ENCODE measurements at places on chromosomes 11 and 22. TPM values are rescaled to one million over a fixed set of nuclear protein-coding genes. Genes with fewer than 3 reads are reported as not detected.

GRCh38 chr11:102521121-102521520, 9.4 kb downstream of the MMP7 start:
- no peak for DNase-seq

GRCh38 chr11:17764446-17765218, 30.1 kb downstream of the KCNC1 start:
- no peak for DNase-seq

DNA sequence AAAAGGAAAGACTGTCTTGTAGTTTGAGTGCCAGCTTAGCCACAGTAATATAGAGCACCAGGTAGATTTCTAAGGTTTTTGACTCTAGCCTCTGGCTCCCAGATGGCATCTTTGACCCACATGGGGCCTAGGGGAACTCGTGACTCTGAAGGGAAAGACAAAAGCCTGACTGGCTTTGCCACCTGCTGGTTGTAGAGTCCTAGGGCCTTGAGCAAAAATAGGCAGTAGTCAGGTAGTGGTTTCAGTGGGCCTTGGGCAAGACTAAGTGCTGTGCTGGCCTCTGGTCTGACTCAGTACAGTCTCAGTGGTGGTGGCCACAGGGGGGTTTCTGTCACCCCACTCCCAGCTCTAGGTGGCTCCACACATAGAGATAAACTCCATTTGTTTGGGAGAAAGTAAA, 349.4 kb downstream of the FAM181B start:
- no peak for DNase-seq

RAD9A gene
- total RNA-seq = 32.7 TPM

NDUFS8 gene
- total RNA-seq = 169 TPM
